ENCODE measurements at places on chromosomes 13 and 19. TPM values are rescaled to one million over a fixed set of nuclear protein-coding genes. Genes with fewer than 3 reads are reported as not detected.

DNA sequence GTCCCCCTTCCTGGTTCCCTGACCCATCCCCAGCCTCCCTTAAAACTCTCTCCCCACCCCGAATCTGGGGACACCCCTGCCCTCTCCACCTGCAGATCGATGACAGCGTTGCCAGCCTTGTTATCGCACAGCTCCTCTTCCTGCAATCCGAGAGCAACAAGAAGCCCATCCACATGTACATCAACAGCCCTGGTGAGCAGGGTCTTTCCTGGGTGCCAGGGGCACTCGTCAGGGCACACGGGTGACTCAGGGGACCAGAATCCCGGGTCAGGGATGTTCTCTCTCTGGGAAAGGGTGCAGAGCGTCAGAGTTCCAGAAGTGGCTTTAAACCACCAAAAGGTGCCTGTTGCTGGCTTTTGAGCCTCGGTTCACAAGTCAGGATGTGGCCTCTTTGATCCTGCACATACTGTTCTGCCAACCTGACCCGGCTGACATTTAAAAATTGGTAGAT is 1.0 kb downstream of the CLPP start:
- no peak for DNase-seq

The AMER2 gene
- polyA plus RNA-seq, result 0.22 TPM

The BRCA2 gene
- polyA plus RNA-seq, result 32.3 TPM

The SIGLEC10 gene
- 6.3 TPM for polyA plus RNA-seq

DNA sequence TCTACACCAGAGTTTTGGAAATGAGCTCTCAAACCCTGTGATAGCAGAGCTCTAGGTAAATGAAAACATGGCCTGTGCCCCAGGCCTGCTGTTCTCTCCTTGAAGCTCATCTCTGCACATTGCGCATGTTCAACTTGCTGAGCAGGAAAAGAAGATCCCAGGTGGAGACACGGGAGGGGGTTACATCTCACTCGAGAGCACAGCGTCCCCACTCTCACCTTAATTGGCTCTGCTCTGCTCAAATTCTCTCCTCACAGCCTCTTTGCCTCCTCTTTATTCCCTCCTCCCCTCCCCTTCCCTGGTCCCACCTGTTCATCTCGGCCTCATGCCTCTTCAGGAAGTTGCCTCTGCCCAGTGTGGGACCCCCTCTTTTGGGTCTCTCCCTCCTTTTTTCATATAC is 44.7 kb downstream of the RGCC start:
- DNase-seq, result no peak

- no peak for DNase-seq
Measured at GRCh38 chr19:54905421-54905802, 536 bp upstream of the NCR1 start.

- DNase-seq, result no peak
Measured at GRCh38 chr19:2287585-2288337, 5.8 kb upstream of the PEAK3 start.

- no peak for DNase-seq
Measured at GRCh38 chr19:48735031-48735615, 5.3 kb downstream of the RASIP1 start.

DNA sequence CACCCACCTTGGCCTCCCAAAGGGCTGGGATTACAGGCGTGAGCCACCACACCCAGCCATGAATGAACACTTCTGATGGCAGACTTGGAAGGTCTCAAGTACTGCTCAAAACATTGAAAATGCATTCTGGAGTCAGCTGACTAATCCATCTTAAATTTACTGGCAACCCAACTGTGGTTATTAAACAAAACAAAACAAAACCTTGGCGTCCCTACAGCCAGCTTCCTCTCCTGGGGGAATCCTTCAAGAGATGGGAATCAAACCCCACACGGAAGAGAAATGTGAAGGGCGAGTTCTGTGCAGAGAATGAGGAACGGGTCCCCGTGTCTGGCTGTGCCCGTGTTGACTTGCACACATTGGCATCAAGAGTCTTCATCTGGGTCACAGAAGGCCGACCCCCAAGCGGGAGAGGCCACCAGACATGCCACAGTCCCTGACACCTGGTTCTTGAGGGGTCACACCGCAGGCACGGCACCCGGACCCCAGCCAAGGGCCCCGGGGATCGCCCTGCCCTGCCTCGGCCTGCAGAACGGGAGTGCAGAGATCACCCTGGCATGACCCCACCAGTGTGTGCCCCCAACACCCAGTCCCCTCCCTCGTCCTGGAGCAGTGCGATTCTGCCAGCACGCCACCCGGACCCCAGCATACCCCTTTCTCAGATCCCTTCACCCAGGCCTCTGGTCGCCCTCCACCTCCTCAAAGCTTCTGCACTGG is 3.2 kb downstream of the MAP2K2 start:
- no peak for DNase-seq
